CD4-positive, alpha-beta T cell treated with Interleukin-2 at 100 ng/mL for 4 hours (primary cell): ENCODE measurements at places on chromosomes 11 and 22.

DNA sequence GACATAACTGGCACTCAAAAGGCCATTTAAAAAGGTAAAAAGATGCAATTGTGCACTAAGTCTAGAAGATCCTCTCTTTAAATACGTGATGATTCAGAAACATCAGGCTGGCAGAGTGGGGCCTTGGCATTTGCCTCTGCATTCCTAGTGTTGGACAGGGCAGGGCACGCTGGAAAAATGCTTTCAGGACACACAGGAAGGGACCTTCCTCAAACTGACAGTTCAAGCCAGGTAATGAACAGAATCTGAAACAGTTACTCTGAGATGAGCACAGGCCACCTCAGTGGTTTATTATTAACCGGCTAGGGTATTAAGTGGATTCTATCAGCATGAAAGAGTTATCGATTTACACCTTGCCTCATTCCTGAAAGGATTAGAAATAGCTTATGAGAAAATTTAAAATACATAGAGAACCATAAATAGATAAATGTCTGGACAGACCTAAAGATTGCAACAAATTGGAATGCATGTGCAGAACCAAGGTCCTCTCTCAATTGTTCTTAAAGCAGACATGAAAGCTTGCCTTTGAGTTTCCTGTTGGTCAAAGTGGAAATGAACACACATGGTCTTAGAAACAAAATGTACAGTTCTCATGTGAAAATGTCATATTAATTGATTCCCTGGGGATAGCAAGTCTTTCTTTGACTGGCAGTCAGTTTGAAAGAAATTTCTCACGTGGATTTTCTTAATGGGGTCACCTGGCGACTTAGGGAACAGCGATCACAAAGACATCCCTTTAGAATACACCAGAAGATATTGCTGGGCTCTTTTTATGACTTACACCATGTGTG lies 21.5 kb upstream of the CSNK2A3 start:
- DNase-seq, result no peak

DNA sequence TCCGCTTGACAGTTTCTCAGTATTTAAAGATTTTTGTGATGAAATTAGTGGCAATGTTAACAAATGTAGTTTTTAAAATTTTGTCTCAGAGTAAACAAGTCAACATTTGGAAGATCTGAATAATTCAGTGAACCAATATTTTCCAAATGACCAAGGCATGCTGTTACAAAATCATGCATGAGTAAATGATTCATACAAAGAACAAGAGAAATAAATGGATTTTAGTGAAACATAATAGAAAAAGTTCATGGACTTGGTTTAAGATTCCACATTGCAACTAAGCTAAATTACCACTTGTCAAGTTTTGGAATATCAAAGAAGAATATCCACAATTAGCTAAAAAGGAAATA lies 125.7 kb upstream of the SNX19 start:
- DNase-seq, result no peak

DNA sequence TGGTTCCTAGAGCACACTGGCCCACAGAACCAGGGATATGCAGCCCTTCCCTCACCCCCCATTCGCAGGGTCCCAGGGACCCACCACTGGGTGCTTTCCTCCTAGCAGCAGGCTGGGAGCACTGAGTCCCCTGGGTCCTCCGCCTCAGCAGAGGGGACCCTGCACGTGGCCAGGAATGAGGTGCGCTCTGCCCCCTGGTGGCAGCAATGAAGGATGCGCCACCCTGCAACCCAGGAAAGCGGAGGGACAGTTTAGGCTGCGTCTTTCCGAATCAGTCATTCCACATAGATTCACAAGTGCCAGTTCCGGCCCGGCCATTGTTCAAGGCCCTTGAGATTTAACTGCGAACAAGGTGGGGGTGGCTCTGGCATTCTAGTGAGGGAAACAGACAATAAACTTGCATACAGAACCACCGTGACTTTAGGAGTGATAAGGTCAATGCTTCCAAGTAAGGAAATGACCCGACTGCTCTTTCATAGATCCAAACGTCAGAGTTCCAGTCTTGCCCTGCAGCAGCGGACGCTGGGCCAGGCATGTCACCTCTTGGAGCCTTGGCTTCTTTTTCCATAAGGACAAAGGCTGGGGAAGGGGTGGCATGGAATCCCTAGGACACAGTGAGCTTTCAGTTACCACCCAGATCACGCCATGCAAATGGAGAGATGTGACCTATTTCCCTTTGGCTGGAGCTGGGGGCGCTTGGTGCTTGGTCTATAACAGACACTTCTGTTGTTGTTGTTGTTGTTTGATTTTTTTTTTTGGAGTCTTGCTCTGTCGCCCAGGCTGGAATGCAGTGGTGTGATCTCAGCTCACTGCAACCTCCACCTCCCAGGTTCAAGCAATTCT lies 7.7 kb downstream of the RIN1 start:
- DNase-seq, result peak; percentile 83

DNA sequence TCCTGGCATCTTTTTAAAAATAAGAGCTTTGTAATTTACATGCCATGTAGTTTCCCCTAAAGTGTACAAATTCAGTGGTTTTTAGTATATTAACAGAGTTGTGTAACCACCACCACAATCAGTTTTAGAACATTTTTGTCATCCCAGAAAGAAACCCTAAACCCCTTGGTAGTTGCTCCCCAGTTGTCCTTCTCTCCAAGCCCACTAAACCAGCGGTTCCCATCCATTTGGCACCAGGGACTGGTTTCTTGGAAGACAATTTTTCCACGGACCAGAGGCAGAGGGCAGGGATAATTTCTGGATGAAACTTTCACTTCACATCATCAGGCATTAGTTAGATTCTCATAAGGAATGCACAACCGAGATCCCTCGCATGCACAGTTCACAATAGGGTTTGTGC lies 22.6 kb downstream of the CABIN1 start:
- no peak for DNase-seq

GRCh38 chr11:70338594-70338993 lies 59.7 kb upstream of the CTTN start:
- DNase-seq, result no peak

- DNase-seq, result no peak
These were observed 10.0 kb downstream of the MUC5AC start for GRCh38 chr11:1167751-1168231.

- DNase-seq, result peak; percentile 29
These were observed 709 bp downstream of the FTH1 start for GRCh38 chr11:61966734-61967115.

DNA sequence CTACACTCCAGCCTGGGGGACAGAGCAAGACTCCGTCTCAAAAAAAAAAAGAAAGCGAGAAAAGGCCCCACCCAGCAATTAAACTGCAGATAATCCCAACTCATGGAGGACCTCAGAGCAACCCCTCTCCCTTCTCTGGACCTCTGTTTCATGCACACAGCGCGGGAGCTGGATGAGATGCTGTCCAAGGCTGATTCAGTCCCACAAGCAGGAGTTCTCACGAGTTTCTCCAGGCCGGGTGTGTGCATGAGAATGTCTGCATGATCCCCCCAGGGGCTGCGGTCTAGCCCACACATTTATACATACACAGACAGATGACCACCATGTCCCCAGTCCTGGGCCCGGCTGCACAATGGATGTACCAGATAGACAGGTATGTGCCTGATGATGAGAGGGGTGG lies 19.4 kb downstream of the ELFN2 start:
- DNase-seq, result no peak

- DNase-seq, result no peak
These were observed 44.6 kb upstream of the KLHL35 start for GRCh38 chr11:75477614-75477935.

DNA sequence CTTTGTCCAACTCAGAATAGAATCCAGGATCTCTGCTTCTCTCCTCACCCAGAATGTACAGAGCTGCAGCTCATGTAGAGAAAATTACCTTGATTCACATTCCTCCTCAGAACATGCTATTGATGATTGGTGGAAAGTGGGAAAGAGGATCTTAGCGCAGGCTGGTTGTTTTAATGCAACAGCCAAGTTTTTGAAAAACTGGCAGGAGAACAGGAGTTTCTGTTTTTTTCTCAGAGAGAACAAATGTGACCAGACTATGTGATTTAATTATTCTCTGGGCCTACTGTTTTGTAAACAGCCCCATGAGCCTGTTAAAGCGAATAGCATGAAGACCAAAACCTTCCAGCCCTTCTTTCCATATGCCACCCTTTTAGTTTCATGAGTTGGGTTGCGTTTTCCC lies 19.1 kb upstream of the IL18BP start:
- no peak for DNase-seq
